Osteoblast (primary cell): ENCODE measurements at places on chromosomes 1 and 21.

- no peaks in the 10 kb centered on the region for H3K4me1 ChIP-seq
- no peaks in the 10 kb centered on the region for H3K36me3 ChIP-seq
- H3K27me3 ChIP-seq = no peaks in the 10 kb centered on the region
- H3K4me3 ChIP-seq = no peak overlapping the region
- DNase-seq = peak; percentile 5
These were observed 45.1 kb upstream of the MUTYH start for GRCh38 chr1:45385302-45385701.

- H3K4me1 ChIP-seq = peaks cover 14% of the 10 kb centered on the region
- H3K27ac ChIP-seq = no peak overlapping the region
- no peaks in the 10 kb centered on the region for H3K36me3 ChIP-seq
- peak; percentile 55 for DNase-seq
These were observed 2.0 kb downstream of the MTARC2 start for GRCh38 chr1:220750131-220750515.

DNA sequence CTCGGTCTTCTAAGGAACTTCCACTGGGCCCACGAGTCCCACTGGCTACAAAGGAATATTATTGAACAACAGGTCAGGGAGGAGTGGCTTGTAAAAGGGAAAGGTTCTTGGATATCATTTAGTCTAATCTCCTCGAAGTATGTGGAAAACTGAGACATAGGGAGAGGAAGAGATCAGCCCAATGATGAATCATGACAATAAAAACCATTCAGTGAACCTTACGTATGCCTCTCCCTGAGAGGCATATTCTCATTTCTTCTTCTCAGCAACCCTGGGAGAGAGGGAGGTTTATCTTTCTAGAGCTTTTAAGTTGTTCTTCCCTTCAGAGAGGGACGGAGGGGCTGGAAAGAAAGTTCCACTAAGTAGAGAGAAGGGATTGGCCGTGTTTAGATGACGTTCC is 5.3 kb upstream of the MOB3C start:
- DNase-seq = peak; percentile 78
- H3K27me3 ChIP-seq = no peaks in the 10 kb centered on the region
- H3K4me3 ChIP-seq = no peak overlapping the region
- H3K36me3 ChIP-seq = no peaks in the 10 kb centered on the region
- peaks cover 19% of the 10 kb centered on the region for H3K4me1 ChIP-seq
- H3K27ac ChIP-seq = no peak overlapping the region

DNA sequence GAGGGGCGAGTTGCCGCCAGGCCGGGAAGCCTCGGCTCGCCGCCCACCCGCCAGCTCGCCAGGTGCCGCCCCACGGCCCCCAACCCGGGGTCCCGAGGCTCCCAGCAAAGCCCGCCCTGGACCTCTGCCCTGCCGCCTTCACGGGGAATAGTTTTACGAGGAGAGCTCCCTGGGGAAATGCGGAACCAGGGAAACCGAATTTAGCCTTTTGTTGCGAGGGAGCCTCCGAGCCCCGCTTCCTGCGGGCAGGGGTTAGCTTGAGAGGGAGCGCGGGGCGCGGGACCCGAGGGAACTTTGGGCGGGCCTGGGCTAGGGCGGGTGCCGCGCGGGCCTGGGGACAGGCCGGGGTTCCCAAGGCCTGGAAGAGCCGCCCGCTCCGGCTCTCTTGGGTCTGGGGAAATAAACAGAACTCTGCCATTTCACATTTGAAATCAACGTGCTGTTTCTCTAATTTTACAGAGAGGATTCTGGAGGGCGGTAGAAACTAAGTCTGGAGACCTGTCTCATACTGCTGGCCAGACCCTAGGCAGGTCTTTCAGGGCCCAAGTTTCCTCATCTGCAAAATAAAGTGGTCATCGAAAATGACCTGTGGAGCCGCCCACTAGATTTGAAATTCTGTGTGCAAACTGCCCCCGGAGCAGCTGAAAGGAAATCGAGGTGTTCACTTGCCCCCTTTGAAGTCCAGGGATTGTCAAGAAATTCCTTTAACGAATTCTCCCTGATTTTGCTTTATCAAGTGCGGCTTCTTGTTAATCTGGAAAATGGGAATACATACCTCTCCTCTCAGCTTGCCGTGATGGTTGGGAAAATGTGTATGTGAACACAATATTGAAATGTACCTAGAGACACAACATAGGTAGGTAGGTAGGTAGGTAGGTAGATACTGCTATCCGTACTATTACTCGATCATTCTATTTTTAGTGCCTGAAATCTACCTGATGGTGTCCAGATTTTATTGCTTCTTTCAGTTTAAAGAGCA is 749 bp upstream of the GLUL start:
- H3K4me1 ChIP-seq = peaks cover 7% of the 10 kb centered on the region
- peak overlapping the region; percentile 44 for H3K27ac ChIP-seq
- no peaks in the 10 kb centered on the region for H3K27me3 ChIP-seq
- peak overlapping the region; percentile 83 for H3K4me3 ChIP-seq
- DNase-seq = peak; percentile 83

DNA sequence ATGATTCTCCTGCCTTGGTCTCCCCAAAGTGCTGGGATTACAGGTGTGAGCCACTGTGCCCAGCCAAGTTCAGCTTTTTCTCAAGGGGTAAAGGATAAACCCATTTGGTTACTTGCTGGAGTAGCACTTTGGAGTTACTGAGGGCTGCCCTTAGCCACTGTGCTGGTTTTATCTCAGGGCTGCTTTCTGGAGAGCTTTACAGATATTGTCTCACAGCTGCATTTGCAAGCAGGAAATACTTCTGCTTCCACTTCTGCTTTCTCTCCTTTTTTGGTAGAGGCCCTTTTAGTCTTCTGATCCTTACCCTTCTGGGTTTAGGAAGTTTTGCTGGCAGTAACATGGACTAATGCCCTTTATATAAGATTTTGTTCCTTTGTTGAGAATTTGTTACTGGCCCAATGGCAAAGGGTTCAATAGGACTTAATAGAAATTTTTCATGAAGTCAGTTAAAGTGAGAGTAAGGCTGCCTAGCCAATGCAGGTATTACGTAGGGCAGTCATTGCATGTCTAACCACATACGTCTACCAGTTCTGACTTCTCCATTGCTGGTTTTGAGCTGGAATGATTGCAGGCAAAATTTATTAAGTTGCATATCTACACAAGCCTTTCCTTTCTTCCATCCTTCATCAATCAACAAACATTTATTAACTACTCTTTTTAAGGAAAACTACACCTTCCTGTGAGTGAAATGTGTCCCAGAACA is 24.4 kb downstream of the CAP1 start:
- H3K4me3 ChIP-seq = no peak overlapping the region
- peaks cover 1% of the 10 kb centered on the region for H3K4me1 ChIP-seq
- no peak overlapping the region for H3K27ac ChIP-seq
- peaks cover 91% of the 10 kb centered on the region for H3K36me3 ChIP-seq
- no peaks in the 10 kb centered on the region for H3K27me3 ChIP-seq
- no peak for DNase-seq

DNA sequence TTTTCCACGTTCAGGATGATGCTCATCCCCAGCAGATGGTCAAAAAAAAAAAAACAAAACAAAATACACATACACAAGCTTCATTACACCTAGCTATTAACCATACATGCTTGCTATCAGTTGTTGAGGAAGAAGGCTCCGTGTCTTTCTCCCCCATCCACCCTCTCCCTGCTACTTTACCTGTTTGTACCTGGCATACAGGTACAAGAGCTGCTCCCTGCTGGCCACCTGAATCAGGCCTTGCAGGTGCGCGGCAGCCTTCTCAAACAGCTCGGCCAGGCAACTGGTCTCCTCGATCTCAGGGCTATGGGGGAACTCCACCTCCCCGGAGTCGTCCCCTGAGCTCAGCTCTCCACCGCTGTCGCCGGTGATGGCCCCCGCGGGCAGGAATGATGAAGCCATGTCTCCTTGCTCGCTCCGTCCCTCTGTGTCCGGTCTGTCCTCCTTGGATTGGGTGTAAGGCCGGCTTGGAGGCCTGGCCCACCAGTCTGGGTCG is 464 bp downstream of the ACBD6 start:
- peaks cover 28% of the 10 kb centered on the region for H3K4me1 ChIP-seq
- no peaks in the 10 kb centered on the region for H3K27me3 ChIP-seq
- peak overlapping the region; percentile 92 for H3K27ac ChIP-seq
- peaks cover 5% of the 10 kb centered on the region for H3K36me3 ChIP-seq
- H3K4me3 ChIP-seq = peak overlapping the region; percentile 97
- DNase-seq = no peak

DNA sequence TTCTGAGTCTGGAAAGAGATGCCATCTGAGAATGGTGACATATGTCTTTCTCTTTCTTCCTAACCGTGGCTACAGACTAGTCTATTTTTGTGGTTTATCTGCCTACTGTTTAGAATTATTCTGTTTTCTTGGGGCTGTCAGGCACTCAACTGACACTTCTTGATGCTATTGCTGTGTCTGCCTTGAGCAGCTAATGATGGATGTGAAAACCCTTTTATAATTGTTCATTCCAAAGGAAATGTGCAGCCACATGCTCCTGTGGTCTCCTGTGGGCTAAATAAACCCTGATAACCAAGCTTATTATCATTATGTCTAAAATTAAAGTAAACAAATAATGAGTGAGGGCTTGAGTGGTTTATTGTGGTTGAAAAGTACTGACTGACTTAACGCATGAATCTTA is 52.7 kb upstream of the CXADR start:
- no peaks in the 10 kb centered on the region for H3K36me3 ChIP-seq
- peaks cover 23% of the 10 kb centered on the region for H3K4me1 ChIP-seq
- H3K4me3 ChIP-seq = no peak overlapping the region
- H3K27ac ChIP-seq = no peak overlapping the region

DNA sequence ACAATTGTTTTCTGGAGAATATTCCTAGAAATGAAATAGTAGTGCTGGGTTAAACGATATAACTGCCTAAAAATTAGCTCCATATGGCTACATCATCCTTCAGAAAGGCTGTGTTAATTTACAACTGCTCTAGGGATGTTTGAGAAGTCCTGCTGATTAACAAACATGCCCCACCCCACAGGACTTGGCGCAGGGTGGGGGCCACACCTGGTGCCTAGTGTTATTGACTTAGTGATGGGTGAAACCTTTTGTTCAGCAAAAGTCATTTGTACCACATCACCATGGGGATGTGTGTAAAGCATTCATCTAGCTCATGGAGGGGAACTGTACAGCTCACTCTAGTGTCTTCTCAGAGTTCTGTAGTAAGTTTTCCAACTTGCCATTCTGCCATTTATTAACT is 492.8 kb downstream of the CAMTA1 start:
- peaks cover 15% of the 10 kb centered on the region for H3K4me1 ChIP-seq
- DNase-seq = no peak
- H3K27ac ChIP-seq = no peak overlapping the region
- H3K36me3 ChIP-seq = no peaks in the 10 kb centered on the region
- H3K27me3 ChIP-seq = no peaks in the 10 kb centered on the region

DNA sequence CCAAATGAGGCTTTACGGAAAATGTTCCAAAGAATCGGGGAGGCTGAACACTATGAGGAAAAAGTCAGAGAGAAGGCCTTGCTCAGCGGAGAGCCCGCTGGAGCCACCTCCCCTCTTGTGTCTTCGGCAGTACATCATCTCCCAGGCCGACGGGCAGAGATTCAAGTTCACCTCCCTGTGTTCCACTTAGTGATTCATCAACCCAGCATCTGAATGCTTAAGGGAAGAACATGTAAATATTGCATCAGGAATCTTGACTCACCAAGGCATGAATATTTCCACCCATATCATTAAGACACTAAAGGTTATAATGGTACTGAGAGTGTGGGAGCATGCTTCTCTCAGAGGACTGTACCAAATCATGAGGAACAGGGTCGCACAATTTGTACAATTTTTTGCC is 172.5 kb downstream of the ST6GALNAC5 start:
- H3K36me3 ChIP-seq = no peaks in the 10 kb centered on the region
- H3K4me3 ChIP-seq = no peak overlapping the region
- DNase-seq = peak; percentile 91
- H3K27ac ChIP-seq = no peak overlapping the region
- no peaks in the 10 kb centered on the region for H3K27me3 ChIP-seq
- peaks cover 13% of the 10 kb centered on the region for H3K4me1 ChIP-seq

DNA sequence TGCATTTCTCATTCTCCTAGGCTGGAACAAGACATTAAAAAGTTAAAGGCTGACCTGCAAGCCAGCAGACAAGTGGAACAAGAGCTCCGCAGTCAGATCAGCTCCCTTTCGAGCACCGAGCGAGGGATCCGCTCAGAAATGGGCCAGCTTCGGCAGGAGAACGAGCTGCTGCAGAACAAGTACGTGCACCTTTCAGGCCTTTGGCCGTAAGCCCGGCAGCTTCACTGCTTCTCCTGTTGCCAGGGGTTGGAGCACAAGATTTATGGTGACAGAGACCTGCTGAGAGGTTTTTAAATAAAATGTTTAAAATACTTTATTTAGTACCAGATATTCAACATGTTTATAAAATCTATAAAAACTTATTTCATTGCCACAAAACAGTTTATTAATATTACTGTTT is 53.4 kb downstream of the MACO1 start:
- no peak overlapping the region for H3K27ac ChIP-seq
- H3K4me3 ChIP-seq = no peak overlapping the region
- H3K4me1 ChIP-seq = no peaks in the 10 kb centered on the region
- DNase-seq = no peak
- H3K36me3 ChIP-seq = peaks cover 15% of the 10 kb centered on the region
- no peaks in the 10 kb centered on the region for H3K27me3 ChIP-seq

GRCh38 chr1:15328351-15329103 is 81.2 kb upstream of the EFHD2 start:
- DNase-seq = peak; percentile 88
- peak overlapping the region; percentile 42 for H3K4me3 ChIP-seq
- no peaks in the 10 kb centered on the region for H3K27me3 ChIP-seq
- peak overlapping the region; percentile 56 for H3K27ac ChIP-seq
- no peaks in the 10 kb centered on the region for H3K36me3 ChIP-seq

- no peak for DNase-seq
- no peaks in the 10 kb centered on the region for H3K36me3 ChIP-seq
- no peak overlapping the region for H3K4me3 ChIP-seq
- H3K27me3 ChIP-seq = peaks cover 10% of the 10 kb centered on the region
- H3K4me1 ChIP-seq = peaks cover 10% of the 10 kb centered on the region
- H3K27ac ChIP-seq = no peak overlapping the region
These were observed 53.8 kb downstream of the PRKCZ start for GRCh38 chr1:2103901-2104590.

DNA sequence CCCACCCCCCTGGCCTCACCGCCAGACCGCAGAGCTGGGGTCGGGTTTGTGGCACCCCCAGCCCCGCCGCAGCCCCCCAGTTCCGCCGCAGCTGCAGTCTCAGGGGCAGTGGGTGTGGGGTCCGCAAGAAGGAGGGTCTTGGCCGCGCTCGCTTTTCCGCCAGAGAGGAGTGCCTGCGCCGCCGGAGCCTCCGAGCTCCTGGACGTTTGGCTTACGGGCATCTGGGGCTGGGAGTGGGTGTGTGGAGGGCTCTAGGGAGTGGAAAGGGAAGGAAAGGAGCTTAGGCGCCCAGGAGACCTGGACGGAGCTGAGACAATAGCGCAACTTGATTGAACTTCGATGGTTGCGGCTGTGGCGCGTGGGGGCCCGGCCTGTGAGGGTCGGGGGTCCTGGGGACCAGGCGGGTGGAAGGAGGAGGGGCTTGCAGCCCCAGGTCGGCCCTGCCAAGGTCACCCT is 88.8 kb upstream of the IPO9 start:
- H3K4me1 ChIP-seq = peaks cover 76% of the 10 kb centered on the region
- peaks cover 35% of the 10 kb centered on the region for H3K36me3 ChIP-seq
- H3K27me3 ChIP-seq = no peaks in the 10 kb centered on the region
- no peak for DNase-seq
- peak overlapping the region; percentile 68 for H3K4me3 ChIP-seq

- no peaks in the 10 kb centered on the region for H3K4me1 ChIP-seq
- H3K4me3 ChIP-seq = no peak overlapping the region
- H3K27ac ChIP-seq = no peak overlapping the region
- no peaks in the 10 kb centered on the region for H3K36me3 ChIP-seq
- H3K27me3 ChIP-seq = no peaks in the 10 kb centered on the region
These were observed 61.6 kb upstream of the DEPDC1 start for GRCh38 chr1:68558321-68559026.
